ENCODE measurements at places on chromosomes 2 and 18. TPM values are rescaled to one million over a fixed set of nuclear protein-coding genes. Genes with fewer than 3 reads are reported as not detected.

Gene TLX2
- total RNA-seq = 1.4 TPM

Gene RAMP1
- total RNA-seq = 1.00 TPM

Gene LCT
- 0.19 TPM for total RNA-seq

Gene RAB6D
- total RNA-seq = 0.09 TPM

Gene PLEKHM3
- 8.8 TPM for total RNA-seq

Gene LIMS3
- 1.3 TPM for total RNA-seq

Gene COL3A1
- total RNA-seq = 0.12 TPM

- no peak for DNase-seq
These were observed 66.4 kb downstream of the CDH7 start for GRCh38 chr18:65817178-65817577.

DNA sequence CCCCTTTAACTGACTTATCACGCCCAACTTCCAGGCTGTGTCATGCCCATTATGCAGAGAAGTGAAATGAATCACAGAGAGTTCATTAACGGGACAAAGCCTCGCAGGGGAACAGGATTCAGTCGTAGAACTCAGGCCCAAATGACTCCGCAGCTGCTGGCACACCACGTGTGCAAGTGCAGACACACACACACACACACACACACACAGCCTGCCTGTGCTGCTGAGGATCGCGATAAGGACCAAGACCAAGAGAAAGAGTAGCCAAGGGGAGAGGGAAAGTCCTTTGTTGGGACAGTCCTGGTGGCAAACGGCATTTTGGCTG is 90.0 kb upstream of the TAF1B start:
- peak; percentile 80 for DNase-seq

GRCh38 chr2:217685255-217685605 is 317.6 kb downstream of the TNS1 start:
- no peak for DNase-seq

DNA sequence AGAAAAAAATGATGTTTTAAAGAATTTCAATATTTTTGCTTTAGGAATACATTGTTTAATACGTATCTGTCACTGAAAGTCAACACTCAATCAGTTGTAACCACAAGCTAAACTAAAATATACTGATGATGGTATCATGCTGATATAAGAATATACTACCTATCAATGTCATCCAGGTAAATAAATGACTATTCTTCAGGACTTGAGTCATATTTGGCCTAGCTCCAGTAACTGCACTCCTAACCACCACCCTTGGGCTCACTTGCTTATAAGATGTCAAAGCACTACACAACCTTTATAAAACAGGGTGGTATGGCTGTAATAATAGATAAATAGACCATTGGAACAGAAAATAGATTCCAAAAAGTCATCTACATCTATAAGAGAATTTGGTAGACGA is 48.8 kb downstream of the RND3 start:
- DNase-seq = no peak

DNA sequence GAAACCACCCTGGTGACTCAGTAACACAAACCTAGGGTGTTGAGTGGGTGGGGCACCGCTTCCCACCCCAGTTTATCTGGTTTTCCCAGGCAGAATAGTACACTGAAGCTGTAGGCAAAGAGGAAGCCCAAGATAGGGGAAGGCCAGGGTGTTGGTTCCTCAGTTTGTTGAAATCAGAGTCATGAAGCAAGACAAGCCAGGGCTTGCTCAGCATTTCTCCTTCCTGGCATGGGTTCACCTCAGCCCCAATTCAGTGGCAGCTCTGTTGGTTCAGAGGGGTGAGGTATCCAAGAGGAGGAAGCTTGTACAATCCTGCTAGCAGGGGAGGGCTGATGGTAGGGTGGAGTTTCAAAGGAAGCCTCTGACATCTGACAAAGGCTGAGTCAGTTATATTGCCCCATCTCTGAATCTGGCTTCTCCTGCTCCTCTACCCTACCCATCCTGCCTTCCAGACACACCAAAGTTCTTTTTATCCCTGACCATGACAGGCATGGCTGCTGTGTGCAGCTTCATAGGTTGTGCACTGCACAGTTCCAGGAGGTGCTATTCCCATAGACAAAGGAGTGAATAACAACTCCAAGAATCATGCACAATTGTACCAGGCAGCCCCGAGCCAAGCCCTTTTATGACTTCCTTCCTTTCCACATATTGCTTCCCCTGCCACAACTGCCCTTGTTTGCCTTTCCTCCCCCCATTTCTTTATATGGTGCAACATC is 24.9 kb upstream of the RAB10 start:
- DNase-seq = no peak

All from activated T-cell treated with anti-CD3 and anti-CD28 coated beads, Interleukin-2, amount 50 U/mL, for 72 hours (primary cell).